ENCODE measurements at places on chromosomes 16 and 17.

GRCh38 chr16:14398014-14398717, 231.9 kb downstream of the PARN start:
- no peak for DNase-seq

DNA sequence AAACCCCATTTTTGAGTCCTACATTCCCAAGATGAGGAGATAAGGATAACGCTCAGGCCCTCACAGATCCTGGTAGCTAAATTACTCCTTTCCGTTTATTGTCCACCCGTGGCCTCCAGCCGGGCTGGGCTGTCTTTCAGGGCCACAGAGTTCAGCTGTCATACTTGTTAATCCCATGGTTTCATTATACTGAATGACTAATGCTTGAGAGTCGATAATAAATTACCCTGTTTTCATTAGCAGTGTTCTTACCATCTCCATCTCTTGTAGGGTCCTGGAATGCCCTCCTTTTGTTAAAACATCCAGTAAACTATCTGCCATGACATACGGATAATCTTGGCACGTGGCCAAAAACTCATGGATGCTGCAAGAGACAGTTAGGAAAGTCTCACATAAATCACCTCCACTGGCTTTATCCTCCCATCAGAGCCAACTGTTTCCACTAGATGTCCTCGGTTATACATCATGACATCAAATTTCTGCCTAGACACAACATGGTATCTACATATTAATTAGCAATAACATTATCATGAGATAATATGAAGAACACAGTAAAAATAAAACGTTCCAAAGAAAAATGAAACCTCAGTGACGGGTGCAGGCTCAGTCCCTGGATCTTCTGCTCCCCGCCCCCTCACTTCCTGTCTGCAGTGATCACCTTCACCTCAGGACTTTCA, 45.3 kb downstream of the BRD7 start:
- DNase-seq = peak; percentile 41

DNA sequence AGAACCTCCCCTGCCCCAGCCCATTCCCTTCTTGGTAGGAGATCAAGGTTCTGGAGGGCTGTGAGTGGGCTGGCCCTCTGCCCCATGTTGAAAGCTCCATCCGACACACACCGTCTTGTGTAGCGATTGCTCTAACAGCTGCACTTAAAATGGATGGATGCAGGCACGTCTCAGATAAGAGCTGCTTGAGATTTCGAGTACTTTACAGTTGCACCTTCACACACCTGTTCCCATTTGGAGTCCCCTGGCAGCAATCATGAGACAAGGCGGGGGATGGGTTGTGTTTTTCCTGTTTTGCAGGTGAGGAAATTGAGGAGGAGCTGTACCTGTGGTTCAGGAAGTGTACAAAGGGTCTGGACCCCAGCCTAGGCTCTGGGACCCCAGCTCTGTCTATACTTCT, 25.6 kb upstream of the TAC4 start:
- peak; percentile 58 for DNase-seq

DNA sequence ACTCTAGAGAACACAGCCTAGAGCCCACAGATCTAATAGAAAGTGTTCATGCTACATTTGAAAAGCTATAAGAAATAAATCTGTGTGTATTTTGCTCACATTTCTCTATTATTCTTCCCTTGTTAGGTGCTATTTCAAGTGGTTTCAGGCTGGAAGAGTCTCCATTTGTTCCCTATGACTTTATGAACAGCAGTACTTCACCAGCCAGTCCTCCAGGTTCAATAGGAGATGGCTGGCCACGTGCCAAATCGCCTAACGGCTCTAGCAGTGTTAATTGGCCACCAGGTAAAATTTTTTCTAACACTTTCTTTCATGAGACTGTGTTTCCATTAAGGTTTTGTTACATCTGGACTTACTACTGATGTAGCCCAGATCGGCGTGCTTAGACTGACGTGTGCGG, 30.7 kb upstream of the SLC5A11 start:
- DNase-seq = no peak

DNA sequence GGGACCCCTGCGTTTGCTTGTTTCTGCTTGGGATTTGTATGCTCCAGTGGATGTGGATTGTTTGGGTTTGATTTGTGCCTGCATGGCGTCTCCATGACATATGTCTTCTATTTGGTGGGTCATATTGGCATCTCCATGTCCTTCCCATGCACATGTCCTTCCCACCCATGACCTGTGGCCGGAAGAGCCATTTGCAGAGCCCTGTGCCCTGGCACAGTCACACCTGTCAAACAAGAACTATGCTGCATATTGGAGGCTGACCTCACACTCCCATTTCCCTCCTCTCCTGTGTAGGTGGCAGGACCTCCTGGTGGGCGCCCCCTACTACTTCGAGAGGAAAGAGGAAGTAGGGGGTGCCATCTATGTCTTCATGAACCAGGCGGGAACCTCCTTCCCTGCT, 15.8 kb downstream of the ITGA3 start:
- no peak for DNase-seq

DNA sequence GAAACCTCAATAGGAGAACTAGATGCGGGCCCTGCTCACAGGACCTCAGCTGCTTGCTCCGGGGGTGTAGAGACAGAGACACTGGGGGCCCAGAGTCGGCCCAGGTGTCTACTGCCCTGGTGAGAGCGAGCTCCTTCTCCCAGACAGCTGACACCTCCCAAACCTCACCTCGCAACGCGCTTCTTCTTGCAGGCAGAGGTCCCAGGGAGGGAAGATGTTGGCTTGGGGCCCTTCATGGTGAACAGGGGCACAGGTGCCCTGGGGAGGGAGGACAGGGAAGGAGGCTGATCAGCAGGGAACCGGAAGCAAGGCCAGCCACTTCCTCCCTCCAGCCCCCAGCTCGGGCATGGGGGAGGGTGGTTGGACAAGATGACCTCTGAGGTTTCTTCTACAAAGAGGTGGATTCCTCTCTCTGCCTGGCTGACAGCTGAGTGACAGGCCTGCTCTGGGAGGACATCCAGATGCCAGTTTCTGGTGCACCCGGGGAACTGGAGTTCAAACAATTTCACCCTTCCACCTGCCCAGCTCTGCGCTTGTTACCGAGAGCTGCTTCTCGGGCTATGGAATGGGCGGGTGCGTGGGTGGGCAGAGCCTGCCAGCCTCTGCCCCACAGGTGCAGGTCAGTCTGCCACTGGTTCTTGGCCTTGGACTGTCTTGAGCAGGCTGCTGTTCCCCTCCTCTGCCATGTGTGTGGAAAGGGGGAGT, 11.7 kb upstream of the GFAP start:
- DNase-seq = no peak

GRCh38 chr17:36939802-36940312, 2.6 kb downstream of the LHX1 start:
- no peak for DNase-seq

DNA sequence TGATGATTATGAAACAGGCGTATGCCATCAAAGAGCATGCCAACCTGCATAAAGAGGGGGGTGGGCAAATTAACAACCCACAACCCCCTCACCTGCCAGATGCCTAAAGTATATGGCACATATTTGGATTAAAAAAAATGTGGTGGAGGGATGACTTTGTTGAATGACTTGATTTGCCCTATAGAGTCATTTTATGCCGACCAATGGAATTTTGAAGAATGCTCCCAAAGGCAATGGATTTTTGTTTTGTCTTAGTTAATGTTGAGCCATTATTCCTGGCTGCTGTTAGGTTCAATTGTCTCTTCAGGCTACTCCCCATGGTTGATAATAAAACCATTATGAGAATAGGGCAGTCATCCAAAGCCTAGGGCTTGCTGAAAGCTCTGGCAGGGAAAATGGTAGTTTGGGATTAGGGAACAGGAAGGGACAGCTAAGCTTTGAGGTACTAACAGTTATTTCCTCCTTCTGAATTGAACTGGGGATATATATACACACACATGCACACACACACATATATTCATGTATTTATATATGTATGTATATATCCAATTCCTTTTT, 5.8 kb upstream of the CHCT1 start:
- no peak for DNase-seq

DNA sequence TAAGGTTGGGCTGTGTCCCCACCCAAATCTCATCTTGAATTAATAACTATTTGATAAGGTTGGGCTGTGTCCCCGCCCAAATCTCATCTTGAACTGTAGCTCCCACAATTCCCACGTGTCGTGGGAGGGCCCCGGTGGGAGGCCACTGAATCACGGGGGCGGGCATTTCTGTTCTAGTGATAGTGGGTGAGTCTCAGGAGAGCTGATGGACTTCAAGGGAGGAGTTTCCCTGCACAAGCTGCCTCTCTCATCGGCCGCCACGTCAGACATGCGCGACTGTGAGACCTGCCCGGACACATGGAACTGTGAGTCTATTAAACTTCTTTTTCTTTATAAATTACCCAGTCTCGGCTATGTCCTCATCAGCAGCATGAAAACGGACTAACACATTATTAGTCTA, 44.9 kb upstream of the METRNL start:
- DNase-seq = no peak

GRCh38 chr16:87415441-87415840, 23.3 kb downstream of the MAP1LC3B start:
- DNase-seq = no peak

DNA sequence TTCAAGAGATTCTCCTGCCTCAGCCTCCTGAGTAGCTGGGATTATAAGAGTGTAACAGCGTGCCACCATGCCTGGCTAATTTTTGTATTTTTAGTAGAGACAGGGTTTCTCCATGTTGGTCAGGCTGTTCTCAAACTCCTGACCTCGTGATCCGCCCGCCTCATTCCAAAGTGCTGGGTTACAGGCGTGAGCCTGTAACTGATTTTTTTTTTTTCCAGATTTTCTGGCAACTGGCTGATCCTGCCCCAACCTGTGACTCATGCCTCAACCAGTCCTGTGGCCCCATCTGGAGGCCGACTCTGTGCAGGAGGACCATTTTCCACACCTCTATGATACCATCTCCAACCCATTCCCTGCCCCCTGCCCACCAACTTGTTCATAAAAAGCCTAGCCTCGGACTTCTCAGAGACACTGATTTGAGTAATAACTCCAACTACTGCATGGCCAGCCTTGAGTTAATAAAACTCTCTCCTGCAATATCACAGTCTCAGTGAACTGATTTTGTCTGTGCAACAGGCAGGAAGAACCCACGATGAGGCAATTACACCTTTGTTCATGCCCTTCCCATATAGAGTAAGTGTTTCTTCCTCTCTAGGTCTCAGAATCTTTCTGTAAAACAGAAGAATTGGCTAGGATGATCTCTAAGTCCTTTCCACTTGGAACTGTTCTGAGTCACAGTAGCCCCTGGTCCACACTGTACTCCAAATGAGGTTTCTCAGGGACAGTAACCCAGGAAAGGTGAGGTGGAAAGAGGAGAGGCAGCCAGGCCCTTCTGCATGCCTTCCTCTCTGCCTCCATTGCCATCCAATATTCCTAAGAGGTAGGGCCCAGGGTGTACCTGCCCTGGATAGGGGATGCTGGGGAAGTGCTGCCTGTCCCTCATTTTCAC, 8.8 kb upstream of the CNOT1 start:
- peak; percentile 26 for DNase-seq

GRCh38 chr16:24111724-24112302, 144.3 kb upstream of the CACNG3 start:
- no peak for DNase-seq

- DNase-seq = no peak
These were observed 8.5 kb downstream of the KRT37 start for GRCh38 chr17:41415833-41416335.

DNA sequence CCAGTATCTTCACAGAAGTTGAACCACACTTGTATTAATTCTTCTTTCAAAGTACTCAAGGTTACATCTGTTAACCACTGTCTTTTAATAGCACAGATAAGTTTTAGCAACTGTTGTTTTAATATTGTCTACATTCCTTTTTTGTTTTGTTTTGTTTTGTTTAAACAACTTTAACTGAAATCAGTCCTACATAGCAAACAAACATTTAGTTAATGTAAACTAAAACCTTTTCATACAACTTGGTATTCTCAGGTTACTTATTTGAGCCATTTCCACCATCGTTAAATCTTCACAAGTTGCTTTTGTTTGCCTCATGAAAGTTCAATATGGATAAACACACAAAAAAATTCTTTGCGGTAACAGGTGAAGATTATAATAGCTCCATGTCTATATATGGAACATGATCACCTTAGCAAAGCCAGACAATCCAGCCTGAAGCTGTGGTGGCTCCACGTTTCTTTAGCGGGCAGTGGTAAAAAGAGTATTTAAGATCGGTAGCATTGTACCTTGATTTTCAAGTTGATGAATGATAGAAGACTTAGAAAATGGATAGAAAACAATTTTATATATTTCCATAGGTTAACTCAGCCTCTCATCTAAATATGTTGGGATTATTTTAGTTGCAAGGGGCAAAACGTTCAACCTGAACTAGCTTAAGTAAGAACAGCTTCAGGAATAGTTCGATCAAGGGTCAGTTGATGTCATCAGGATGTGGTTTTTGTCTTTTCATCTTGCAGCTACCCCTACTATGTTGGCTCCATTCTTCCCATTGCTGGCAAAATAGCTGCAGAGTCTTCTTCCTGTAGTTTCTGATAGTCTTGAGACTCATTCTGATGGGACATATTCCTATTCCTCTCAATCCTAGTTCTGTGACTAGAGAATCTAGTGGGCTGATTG, 182.8 kb downstream of the FTO start:
- DNase-seq = no peak

DNA sequence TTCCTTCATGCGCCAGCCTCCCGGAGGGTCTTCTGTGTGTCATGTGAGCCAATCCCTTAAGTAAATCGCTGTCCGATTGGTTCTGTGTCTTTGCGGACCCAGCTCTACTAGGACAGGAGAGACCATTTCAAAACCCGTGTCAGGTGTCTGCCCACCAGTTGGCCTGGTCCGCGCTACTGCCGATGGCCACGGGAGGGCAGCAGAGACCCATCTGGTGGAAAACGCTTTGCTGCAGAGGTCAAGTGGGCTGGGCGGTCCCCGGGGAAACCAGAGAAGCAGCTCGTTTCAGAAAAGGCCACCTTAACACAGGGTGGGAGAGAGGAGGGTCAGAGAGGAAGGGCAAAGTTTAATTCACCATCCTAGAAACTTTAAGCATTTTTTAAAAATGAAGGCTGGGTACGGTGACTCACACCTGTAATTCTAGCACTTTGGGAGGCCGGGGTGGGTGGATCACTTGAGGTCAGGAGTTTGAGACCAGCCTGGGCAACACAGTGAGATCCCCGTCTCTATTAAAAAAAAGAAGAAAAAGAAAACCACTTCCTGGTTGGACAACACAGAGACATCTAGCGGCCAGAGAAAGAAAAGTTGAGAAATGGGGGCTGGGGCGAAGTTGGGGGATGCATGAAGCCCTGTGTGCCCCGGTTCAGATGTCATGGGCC, 2.8 kb upstream of the CIBAR2 start:
- peak; percentile 84 for DNase-seq

GRCh38 chr16:56479469-56479868, 28.1 kb downstream of the OGFOD1 start:
- no peak for DNase-seq

DNA sequence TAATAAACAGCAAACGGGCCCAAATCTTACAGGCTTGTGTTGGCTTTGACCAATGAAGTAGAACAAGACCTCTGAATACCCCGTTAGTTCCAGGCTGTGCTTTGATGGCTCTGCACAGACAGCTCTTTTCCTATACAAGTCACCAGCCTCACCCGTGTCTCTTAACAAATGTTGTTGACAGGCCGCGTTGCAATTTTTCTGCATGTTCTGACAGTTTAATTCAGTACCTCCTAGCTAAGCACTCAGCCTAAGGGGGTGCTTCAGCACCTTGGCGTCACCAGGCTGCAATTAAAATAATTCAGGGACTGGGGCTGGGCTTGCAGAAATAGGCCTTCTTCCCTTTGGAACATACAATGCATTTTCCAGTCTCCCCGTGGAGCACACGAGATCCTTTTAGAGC, 500.1 kb downstream of the MAF start:
- no peak for DNase-seq

- DNase-seq = no peak
These were observed 29.1 kb upstream of the HAPSTR1 start for GRCh38 chr16:9062301-9062700.

Data from NCI-H524 (cell line).